ENCODE measurements at places on chromosomes 4 and X.
A peak's percentile ranks its signal among the peaks of the same experiment; 100 is the strongest.

DNA sequence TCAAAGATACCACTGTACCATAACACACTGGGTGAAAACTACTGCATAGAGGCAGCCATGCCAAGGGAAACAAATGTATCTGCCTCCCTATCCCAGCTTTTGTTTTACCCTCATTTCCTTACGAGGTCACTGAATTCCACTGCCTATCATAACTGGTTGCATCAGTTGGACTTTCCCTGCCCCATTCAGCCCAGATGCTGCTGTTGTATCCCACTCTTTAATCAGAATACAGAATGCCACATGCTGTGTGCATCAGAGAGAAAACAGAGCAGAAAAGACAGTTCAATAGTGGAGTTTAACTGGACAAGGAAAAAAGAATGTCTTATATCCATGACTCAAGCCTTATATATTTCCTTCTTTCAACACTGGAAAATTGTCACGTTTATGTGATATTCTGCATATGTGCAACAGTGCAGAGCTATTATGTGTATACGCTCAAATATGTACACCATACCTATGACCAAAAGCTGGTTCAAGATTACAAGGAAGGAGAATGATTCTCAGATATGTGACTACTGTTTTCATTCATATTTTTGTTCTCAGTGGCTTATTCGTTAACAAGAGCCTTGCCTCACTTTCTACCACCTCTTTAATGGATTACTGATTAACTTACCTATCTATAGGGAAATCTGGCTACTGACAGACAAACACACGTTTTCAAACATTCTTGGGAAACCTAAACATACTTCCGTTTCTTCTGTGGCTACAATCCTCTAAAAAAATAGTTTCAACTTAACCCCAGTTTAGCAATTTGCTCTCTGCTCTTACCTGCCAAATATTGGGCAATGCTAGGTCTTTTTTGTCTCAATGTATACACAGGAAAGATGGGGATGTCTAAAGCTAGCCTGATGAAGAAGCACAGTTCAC lies 378.9 kb downstream of the SMARCA1 start:
- DNase-seq, result no peak

DNA sequence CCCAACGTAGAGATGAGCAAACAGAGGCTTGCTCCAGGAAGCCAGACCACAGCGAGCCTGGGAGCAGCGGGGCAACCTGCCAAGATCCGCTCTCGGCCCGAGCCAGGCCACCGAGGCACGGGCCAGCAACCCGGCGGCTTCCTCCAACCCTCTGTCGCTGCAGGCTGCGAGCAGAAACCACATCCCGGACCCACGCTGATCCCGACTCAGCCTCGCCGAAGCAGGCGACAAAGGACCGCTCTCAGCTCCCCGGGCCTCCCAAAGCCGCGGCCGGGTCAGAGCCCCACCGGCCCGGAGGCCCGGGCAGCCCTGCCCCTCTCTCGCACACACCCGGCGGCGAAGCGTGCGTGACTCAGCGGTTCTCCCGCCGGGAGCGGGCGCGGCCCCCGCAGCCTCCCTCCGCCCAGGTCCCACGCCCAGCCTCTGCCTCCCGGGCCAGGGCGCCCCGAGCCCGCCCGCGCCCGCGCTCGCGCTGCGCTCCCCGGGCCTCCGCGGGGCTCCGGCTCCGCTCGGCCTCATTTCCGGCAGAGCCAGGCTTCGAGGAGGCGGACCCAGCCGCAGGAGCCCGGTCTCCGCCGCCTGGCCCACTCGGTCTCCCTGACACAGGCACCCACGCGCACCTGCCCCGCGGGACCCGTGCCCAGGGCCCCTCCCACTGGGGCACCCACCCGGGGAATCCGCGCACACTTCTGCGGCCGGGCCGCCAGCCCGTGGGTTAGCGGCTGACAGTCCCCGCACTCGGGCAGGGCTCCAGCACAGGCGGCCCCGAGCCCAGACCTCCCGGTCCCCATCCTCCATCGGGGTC lies 1.7 kb downstream of the PPP2R2C start:
- DNase-seq, result no peak

DNA sequence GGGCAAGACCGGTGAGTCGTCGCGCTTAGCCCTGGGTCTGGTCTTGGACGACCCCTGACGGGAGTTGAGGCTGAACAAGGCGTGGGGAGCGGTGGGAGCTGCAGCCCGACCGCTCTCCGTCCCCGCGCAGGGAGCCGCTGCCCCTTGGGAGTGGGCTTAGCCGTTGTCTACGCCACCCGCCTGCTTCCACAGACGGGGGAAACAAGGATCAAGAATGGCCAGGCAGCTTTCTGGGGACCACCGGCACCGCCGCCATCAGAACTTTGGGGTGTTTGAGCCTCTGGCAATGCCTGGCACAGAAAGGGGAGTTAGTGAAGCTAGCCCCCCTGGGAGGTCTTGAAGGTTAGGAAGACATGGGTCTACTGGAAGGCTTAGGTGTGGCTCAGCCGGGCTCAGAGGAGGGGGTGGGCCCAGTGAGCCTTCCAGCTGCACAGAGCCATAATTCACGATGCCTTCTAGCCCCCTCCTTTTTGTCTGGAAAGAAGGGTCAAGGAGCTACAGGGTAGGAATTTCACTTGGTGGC lies 583 bp downstream of the RASL11B start:
- DNase-seq, result peak; percentile 45

GRCh38 chr4:7103607-7104365 lies 35.9 kb upstream of the GRPEL1 start:
- DNase-seq, result peak; percentile 35

DNA sequence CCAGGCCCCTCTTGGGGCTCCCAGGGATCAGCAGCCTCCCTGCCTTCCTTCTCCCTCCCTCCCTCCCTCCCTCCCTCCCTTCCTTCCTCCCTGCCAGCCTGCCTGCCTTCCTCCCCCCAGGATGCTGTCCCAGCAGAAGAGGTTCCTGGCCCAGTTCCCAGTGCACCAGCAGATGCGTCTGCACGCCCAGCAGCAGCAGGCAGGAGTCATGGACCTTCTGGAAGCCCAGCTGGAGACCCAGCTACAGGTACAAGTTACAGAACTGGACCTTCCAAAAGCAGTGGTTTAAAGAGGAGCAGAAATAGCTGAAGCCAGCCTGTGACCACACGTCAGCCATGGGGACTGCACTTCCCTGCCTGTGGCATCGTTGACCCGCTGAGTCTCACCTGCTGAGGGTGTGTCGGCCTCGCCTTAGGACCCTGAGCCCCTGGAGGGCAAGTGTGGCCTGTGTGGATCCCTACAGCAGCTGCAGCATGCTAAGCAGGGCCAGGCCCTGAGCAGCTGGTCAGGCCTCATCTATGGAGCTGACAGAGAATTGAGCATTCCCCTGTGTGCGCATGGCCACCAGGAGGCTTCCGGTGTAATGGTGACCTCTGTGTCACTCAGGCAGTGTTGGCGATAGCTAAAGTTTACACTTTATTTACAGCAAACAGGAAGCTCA lies 84.7 kb downstream of the CRMP1 start:
- DNase-seq, result no peak

DNA sequence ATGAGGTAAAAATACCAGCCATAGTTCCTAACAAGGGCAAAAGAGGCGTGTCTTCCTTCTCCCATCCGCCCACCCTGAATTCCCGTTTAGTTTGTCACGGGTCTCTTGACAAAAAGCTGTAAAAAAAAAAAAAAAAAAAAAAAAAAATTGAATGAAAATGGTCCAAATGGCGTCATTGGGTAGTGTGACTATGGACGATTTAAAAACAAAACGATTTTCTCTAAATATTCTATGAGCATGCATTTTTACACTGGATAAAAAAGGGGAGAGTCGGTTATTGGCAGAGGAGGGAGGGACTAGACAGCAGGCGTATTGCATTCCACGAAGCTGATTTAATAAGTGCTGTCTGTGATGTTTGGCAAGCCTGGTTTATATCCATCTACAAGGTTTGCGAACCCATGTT lies at the start of gene FAM133A:
FAM133A (plus strand) TSS at position 338 of the 403 bp plus-strand sequence. CDS start 35,214 bp downstream, outside the sequence.
- DNase-seq, result peak; percentile 35

DNA sequence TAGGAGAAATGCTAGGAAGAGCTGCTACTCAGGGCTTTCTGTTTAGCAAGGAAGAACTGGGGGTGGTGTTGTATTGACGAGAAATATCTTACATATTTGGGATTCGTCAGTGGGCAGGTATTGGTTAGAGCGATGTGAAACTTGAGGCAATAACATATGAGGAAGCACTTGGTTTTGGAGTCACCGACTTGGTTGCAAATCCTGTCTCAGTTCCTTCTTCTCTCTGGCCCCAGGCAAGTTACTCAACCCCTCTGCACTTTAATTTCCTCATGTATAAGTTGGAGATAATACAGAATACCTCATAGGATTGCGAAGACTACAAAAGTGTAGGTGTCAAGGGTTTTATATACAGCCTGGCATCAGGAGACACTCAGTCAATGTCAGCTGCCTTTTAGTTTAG lies 34.1 kb downstream of the GPAT3 start:
- DNase-seq, result no peak

- no peak for DNase-seq
Measured at GRCh38 chrX:104921584-104922205, 298.8 kb downstream of the TEX13A start.

DNA sequence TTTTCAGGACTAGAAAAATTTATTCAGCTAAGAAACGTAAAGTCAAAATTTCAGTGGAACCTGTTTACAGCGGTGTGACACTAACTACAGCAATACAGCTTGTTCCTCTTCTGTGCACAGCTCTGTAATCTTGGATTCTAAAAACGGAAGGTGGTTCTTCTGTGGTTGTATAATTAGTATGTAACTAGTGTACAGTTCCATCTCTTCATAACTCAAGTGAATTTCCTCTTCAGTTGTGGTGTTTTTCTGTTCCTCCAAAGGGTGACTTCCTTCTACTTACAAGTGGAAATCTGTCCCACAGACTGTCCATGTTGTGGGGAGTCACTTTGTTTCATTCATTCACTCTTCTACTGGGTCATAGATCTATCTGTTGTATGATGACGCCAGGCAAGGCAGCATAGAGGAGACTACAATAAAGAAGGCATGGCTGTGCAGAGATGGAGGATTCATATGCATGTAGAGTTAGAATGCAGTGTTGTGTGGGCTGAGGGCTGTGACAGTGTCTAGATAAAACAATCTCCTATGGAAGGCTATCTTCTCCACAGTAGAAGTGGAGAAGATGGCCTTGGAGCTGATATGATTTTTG lies 5.4 kb downstream of the DAPP1 start:
- no peak for DNase-seq

DNA sequence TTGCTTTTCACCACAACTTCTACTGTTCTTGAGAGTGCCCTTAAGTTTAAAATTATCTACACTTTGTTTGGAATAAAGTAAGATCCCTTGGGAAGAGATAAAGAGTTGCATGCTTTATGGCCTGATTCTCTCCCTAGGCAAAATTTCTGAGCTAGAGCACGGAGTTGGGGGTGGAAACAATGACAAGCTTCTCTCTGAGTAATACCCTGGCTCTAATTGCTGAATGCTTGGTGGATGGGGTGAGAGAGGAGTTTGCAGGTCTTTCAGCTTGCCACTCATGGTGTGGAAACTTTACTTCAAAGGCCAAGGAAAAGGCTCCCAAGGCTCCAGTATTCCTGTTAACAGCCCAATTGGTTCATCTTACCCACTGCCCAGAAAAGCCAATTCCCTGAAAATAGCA lies 26.1 kb upstream of the PRDM8 start:
- no peak for DNase-seq

DNA sequence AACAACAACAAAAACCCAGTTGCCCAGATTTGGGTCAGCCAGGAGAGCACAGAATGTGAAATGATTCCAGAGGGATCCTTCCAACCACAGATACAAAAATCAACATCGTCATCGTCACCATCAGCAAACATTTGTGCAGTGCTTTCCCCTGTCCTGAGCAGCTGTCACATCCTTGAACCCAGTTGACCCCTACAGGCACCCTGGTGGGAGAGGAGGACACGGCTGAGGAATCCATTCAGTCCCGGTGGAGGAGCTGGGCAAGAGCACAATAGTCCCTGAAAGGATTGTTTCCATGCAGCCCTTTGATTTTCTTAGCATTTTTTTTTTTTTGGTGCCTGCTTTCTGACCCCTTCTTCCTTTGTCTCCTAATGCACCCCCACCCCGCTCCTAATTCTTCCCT lies 37.1 kb upstream of the STX18 start:
- DNase-seq, result no peak

GRCh38 chrX:154384284-154384892 lies 5.3 kb downstream of the EMD start:
- no peak for DNase-seq

- DNase-seq, result no peak
Measured at GRCh38 chr4:22668301-22668700, 24.4 kb upstream of the GBA3 start.

DNA sequence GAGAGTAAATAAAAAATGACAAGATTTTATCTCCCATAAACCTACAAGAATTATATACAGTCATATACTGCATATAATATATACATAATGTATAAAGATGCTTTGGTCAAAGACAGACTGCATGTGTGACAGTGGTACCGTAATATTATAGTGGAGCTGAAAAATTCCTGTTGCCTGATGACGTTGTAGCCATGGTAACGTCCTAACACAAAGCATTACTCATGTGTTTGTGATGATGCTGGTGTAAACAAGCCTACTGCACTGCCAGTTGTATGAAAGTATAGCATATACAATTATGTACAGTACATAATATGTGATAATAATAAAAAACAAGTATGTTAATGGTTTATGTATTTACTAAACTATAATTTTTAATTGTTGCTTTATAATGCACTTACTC lies 245.2 kb upstream of the CENPE start:
- peak; percentile 4 for DNase-seq

GRCh38 chr4:53908661-53909078 lies 155.7 kb downstream of the CHIC2 start:
- peak; percentile 59 for DNase-seq

All from NCI-H82 (cell line).